Activated CD4-positive, alpha-beta T cell treated with anti-CD3 and anti-CD28 coated beads, Interleukin-2, amount 10 ng/mL, durations not matched to agents 7 days and 5 days (primary cell): ENCODE measurements at places on chromosomes 4 and X.

- no peak for DNase-seq
Measured at GRCh38 chr4:72432282-72432681, 136.7 kb downstream of the ADAMTS3 start.

DNA sequence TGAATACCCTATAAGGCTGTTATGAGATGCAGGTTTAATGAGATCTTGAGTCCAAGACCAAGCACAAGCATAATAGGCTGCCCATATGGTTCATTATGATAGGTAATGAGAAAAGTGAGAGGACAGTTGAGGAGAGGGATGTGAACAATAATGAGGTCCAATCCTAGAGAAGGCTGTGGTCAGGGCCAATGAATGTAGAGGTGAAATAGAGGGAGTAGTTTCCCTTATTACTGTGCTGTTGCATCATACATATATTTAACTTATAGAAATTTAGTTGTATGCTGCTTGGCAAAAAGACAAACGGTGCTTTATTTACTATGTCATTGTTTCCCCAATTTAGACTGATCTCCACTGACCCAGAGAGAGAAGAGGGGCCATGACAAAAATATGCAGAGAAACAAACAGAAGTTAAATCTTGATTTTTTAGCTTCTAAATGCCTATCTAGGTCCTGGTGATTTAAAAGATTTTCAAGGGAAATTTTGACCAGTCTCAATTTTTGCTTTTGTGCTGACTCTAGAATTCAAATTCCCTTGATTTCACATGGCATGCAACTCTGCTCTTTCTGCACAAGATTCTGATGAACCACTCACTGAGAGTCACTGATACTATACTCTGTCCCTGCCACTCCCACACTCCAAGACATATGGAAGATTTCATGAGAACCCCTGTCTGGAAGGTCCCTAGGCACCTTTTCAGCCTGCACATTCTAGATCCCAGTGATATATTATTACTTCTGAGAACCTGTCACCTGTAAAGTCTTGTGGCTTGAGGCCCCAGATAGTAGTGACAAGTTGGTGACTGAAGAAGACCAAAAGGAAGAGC is 159.7 kb downstream of the VSIG4 start:
- DNase-seq = no peak

DNA sequence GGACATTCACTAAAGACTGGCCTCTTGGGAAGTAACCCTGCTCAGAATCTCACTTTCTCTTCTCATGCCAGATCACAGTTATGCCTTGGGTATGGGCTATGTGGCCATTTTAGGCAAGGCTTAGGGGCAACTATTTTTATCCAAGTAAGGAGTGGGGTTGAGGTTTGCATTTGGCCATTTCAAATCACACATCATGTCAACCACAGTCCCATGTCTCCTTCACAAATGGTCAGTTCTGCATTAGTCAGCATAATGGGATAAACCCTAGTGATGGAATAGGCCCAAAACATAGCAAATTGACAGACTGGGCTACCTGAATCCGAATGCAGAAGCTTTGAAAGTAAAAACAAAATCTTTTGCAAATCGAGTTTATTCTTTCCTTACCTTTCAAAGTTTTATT is 827 bp upstream of the RTL3 start:
- no peak for DNase-seq

GRCh38 chr4:14810568-14810967 is 191.7 kb upstream of the CPEB2 start:
- DNase-seq = no peak

- DNase-seq = no peak
Measured at GRCh38 chr4:109214622-109215301, 87.7 kb downstream of the COL25A1 start.
